Effector CD4-positive, alpha-beta T cell (primary cell): ENCODE measurements at places on chromosomes 5 and 9.

- no peak for DNase-seq
These were observed 98.9 kb upstream of the PHYKPL start for GRCh38 chr5:178331491-178331996.

- DNase-seq: no peak
These were observed 8.0 kb upstream of the REEP5 start for GRCh38 chr5:112930082-112930344.

DNA sequence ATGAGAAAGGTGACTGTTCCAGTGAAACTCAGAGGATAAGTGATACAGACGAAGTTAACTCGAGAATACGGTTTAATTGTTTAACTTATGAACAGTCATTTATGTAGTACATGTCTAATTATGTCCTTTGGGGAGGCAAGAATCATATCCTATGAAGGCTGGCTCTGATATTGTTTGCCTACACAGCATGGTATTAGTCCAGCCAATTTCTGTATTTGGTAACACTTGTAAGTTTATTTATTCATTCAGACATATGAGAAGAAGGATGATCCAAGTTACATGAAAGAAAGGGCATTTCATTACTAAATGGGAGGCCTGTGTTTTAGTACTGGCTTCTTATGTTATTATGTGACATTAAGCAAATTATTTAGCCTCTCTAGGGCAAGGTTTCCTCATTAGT, 199.7 kb downstream of the NNT start:
- no peak for DNase-seq

- no peak for DNase-seq
These were observed 31.0 kb upstream of the SHISAL2B start for GRCh38 chr5:64659289-64659688.

DNA sequence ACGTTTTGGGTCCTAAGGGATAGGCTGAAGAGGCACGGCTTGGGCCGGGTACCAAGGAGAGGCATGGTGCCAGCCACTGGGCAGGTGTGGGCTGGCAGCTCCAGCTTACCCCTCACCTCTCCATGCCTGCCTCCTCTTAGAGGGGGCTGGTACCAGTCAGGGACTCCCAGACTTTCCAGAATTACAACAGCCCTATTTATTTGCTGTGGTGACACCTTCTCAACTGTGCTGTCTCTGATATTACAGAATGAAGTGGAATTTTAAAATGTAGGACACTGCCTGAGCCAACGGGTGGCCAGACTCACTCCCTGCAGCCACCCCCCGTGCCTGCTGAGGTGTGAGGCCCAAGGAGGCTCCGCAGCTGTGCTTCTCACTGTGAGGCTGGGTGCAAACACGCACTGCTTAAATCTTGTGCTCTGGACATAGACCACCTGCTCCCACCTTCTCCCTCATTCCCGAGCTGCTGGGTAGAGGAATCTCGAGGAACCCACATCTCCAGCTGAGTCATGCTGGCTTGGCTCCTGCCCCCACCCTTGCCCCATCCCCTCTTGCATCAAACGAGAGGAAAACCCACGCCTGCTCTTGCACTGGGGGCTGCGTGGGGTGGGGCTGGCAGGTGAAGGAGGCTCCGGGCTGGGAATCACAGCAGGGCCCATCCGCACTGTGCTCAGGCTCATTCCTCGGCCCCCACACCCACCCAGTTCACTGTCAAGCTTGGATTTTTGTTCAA, 47.9 kb downstream of the PRRT1B start:
- DNase-seq: no peak

DNA sequence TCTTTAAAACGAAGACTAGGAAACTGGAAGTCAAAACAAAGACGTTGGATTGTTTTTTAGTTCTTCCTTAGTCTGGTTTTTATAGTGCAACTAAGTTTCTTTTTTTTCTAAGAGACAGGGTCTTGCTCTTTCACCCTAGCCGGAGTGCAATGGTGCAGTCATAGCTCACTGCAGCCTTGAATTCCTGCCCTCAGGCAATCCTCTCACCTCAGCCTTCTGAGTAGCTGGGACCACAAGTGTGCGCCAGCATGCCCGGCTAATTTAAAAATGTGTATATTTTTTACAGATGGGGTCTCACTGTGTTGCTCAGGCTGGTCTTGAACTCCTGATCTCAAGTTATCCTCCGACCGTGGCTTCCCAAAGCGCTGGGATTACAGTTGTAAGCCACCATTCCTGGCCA, 27.6 kb downstream of the ZFYVE16 start:
- no peak for DNase-seq

GRCh38 chr5:106113922-106114321, 1556.8 kb downstream of the EFNA5 start:
- no peak for DNase-seq

DNA sequence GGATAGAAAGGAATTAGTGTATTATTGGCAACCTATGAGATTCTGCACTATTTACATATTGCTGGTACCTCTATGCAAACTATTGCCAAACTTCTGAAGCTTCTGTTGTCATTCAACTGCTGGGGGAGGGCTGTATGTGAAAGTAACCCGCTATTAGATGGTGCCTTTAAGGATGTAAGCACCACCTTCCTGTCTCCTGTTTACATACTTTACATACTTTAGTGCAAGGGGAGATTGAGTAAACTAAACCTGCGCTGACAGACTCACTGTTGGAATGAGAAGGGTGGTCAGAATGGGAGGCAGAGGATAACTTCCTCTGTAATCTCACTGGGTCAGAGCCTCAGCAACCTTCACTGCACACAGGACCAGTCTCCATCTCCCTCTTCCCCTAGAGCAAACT, 123.8 kb downstream of the NR3C1 start:
- DNase-seq: no peak

DNA sequence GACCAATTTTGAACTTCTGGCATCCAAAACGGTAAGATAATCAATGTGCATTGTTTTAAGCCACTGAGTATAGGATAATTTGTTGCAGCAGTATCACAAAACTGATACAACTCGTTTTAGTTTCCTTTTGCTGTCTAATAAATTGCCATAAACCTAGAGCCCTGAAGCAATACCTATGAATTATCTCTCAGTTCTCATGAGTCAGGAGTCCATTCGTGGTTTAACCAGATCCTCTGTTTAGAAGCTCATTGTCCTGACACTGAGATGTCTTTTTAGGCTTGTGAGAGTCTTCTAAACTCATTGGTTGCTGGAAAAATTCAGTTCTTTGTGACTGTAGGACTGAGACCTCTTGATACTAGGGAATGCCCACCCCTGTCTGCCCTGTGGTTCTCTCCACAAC, 262.9 kb downstream of the SEMA5A start:
- DNase-seq: no peak

- no peak for DNase-seq
These were observed 55.5 kb downstream of the ZFAND5 start for GRCh38 chr9:72309364-72310133.

DNA sequence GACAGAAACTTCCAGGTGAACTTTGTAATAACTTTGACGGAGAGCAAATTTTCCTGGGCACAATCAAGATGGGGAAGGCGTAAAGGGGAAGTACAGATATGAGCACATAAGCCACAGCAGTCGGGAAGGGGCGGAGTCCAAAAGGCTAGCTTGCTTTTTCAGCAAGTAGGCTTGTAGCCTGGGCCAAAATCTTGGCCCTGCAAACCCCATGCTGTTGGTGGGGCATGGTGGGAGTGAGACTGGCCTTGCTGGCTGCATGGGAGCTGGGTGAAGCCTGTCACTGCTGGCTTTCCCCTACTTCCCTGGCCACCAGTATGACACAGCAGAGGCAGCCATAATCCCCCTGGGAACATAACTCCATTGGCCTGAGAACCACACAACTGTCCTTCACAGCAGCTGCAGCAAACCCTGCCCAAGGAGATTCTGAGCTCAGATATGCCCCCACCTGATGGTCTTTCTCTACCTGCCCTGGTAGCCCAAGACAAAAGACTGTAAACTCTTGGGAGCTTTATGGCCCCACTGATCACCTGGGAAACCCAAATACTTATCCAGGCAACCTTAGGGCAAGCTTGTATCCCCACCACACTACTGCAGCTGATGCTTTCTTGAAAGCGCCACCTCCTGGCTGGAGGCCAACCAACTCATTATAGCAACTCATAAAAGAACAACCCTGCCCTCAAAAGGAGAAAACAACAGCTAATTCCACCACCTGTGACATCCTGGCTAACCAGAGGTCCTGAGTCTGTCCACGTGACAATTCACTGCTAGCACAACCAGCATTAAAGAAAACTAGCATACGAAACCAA, 24.0 kb downstream of the DCTN4 start:
- no peak for DNase-seq

- DNase-seq: no peak
These were observed 315.8 kb upstream of the PDE4D start for GRCh38 chr5:60209146-60209840.

DNA sequence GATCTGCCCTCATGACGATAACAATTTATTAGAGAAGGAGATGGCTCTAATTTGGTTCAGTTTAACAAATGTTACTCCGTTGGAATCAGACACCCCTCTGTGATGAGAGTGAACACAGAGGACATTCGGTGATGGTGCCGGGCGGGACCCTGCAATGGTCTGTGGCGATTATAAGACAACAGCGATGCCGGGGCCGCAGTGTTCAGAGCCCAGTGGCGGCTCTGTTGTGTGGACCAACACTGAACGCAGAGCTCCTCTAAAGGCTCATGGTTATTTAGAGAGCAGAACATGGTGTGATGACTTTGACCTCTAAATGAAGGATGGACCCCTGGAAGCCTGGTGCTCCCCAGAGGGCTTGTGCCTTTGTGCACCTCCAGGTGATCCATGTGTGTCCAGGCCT, 21.2 kb downstream of the UBE2QL1 start:
- no peak for DNase-seq

GRCh38 chr9:33818847-33819500, 2.0 kb downstream of the UBE2R2 start:
- DNase-seq: no peak

- no peak for DNase-seq
These were observed 440.5 kb upstream of the ADAMTS16 start for GRCh38 chr5:4699592-4699991.

DNA sequence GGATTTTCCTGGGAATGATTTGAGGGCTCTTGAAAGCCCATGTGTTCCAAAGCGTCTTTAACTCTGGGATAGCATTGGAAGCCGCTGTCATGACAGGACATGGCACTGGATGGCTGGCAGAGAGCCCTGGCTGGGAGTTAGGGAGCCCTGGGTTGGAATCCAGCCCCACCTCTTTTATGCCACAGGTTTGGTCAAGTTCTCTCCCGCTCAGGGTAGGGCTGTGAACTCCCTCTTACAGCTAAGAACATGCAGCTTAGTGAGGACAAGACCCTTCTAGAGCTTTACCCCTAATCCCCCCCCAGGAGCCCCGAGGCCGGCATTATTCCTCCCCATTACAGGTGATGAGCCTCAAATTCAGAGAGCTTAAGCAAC, 37.2 kb downstream of the OLFML2A start:
- DNase-seq: no peak

GRCh38 chr5:132479111-132479951, 11.2 kb downstream of the IRF1 start:
- DNase-seq: no peak

DNA sequence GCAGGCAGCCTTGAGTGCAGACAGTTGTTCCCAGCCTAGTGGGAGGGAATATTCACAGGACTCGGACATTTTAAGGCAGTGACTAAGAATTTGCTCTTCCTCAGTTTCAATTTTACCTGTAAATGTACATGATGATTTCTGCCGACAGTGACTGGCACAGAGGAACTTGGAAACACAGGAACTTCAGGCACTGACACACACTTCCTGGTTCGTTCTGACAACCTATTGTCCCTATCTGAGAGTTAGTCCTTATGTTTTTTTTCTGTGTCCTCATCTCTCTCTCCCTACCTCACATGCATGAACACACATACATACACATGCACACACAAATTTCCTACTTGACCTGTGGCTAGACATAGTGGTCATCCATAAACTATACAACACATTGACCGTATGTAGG, 89.4 kb upstream of the CD180 start:
- no peak for DNase-seq

DNA sequence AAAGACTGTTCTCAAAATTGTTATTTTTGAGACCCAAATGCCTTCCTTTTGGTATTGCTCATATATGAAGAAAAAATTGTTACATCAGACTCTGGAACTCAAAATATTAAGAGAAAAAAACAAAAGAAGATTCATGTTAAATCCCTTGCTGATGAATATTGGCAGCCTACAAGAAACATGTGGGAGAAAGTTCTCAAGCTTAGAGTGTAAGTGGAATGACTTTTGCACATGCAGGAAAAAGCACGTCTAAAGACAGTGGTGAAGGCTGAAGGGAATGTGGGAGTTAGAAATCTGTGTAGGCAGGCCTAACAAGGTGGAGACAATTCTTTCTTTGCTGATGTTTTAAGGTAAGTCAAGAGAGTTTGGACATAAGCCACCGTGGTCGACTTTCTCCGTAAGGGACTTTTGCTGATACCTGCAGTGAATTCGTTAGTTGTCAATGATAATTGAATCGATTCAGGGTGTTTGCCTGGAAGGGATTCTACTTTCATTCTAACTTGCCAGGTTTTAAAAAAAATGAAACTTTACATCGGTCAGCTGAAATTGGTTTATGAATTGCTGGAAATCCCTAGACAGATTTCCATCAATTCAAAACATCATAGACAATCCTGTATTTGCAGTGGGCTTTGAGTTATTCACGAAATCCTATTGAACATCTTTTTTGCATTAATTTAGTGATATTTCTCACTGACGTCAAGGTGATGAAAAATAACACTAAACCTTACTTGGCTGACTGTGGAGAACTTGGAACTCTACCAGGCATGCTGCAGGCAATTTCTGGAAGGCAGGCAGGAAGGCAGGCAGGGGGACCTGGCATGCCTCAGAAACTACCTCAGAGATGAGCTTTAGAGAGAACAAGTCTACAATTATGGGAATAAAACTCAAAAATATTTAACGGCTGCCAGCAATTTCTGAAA, 359.1 kb upstream of the ADAMTSL1 start:
- DNase-seq: no peak

- no peak for DNase-seq
These were observed 5.0 kb downstream of the GCNT4 start for GRCh38 chr5:75047356-75047755.

GRCh38 chr9:127537014-127537413, 75.1 kb upstream of the STXBP1 start:
- DNase-seq: no peak

- no peak for DNase-seq
These were observed 42.6 kb upstream of the SPATA31D4 start for GRCh38 chr9:81885602-81886001.

- no peak for DNase-seq
These were observed 20.8 kb downstream of the PTCH1 start for GRCh38 chr9:95495961-95496360.

DNA sequence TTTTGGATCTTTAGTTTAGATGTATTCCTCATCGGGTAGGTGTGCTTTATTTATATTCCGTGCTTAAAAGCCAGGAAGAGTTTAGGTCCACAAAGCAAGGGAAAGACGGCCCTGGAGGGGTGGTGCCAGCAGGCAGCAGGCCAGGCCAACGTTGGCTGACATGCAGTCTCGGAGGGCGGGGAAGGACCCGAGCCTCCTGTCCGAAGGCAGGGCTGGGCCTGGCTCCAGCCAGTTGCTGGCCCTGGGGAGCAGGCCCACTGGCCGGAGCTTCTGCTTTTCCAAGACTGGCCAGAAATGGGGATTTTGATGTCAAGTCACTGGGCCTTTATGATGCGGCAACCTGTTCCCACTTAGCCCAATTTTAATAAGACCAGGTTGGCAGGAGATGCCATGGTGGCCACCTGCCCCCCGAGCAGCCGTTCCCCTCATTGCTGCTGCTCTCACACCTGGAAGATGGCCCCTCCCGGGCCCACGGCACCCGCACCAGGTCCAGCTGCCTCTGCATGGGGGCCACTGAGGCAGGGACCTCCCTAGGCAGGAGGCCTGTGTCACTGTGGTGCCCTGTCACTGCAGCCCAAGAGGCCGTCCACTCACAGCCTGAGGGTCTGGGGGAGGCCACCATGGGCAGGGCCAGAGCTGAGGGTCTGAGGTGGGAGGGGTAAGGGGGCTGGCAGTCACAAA, 23.2 kb downstream of the LPCAT1 start:
- DNase-seq: no peak

GRCh38 chr5:113233606-113234005, 201.2 kb downstream of the TSSK1B start:
- DNase-seq: no peak
